ENCODE measurements at places on chromosomes 6 and 20.

- DNase-seq, result no peak
Measured at GRCh38 chr6:168155821-168156741, 77.1 kb upstream of the FRMD1 start.

DNA sequence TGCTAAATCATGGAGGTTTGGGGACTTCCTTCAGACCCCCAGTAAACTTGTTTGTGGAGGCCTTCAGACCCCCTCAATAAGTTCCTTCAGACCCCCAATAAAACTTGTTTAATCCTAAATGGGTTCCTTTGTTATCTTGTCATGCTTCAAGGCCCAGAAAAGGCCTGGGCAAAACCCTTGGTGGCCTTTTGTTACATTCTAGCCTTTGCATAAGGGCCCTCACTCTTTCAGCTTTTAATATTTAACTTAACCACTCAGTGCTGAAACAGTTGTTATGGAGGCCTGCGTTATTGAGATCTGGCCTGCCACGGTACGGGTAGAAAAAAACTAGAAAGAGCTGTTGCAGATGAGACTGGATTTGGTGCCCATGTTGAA, 4.3 kb upstream of the DYNLRB1 start:
- no peak for DNase-seq

- DNase-seq, result no peak
Measured at GRCh38 chr20:9576695-9577094, 62.3 kb downstream of the LAMP5 start.

DNA sequence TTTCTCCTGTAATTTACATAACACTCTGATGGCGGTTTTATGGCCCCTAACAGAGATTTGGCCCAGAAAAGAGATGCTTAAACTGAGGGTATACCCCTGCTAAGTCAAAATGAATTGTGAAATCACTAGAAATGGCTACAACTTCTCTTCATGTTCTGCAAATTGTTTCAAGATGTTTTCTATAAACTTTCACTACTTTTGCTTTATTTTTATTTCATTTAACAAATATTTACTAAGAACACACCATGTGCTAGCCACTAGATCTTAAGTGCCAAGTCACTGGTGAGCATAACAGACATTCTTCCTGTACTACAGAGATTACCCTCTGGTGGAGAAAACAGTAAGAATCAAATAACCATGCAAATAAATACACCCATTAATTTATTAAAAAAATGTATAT, 87.6 kb downstream of the KCNQ5 start:
- no peak for DNase-seq

GRCh38 chr20:36717657-36718056, 28.2 kb downstream of the NDRG3 start:
- DNase-seq, result no peak

GRCh38 chr20:31576751-31577150, 28.3 kb upstream of the ID1 start:
- no peak for DNase-seq

- no peak for DNase-seq
Measured at GRCh38 chr20:37417617-37418467, 71.9 kb downstream of the SRC start.
